EH (cell line): ENCODE measurements at places on chromosomes 5 and 9.

- DNase-seq = no peak
These were observed 547.3 kb upstream of the C9orf72 start for GRCh38 chr9:28120626-28121025.

DNA sequence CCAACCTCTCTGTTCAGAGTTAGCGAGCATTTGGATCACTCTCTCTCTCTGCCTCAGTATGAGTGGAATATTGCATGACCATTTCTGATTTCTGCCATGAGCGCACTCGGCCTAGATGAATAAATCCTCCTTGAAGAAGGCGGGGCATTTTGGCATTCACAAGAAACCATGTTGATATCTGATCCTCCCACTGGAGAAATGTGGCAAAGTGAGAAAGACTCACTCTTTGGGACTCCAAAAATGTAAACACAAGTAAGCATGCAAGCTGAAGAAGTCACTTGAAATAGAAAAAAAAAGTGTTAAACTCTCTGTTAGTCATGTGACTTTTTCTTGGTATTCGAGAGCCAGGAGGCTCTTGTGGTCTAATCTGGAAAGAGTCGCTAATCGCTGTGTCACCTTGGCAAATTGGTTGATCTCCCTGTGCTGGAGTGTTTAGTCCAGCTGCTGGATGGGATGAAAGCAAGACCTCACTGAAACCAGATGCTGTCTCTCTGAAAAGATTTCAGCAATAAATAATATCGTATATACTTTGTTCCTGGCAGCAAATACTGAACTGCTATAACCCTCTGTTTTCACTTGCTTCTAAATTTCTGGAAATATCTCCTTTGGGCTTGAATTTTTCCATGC lies 95.5 kb downstream of the GHR start:
- peak; percentile 1 for DNase-seq

- DNase-seq = no peak
These were observed 192.9 kb upstream of the CCNH start for GRCh38 chr5:87605663-87606062.

- no peak for DNase-seq
These were observed 47.7 kb downstream of the CAMK4 start for GRCh38 chr5:111271885-111272284.

DNA sequence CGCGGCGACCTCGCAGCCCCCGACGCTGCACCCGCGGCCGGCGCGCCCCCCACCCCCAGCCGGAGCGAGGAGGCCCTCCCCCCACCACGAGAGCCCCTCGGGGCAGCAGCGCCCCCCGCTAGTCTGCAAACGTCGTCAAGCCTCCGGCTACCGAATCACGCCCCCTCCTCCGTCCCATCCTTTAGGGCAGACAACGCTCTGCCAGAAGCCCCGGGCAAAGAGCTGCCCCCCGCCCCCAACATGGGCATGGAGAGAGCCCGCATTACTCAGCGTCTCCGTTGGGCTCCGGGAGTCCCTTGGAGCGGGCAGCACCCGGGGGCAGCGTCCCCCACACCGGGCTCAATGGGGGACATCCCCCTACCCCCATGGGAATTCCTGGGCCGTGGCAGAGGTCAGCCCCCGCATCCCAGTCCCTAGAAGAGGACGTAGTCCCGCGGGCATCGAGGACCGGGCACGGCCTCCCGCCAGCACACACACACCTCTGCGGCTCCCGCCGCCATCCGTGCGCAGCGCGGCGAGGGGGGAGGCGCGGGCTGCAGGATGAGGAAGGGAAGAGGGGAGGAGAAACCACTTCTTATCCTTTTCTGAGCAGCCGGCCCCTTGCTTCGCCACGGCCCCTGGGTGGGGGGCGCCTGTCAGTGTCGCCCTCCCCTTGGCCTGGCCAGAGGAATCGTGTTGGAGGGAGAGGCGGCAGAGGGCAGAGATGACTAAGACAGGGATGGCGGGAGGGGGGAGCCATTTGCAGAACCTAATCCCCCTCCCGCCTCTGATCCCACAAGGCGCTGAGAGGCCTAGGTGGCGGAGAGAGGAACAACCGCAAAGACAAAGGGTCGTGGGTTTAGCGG lies 750 bp downstream of the DNM1 start:
- peak; percentile 62 for DNase-seq

DNA sequence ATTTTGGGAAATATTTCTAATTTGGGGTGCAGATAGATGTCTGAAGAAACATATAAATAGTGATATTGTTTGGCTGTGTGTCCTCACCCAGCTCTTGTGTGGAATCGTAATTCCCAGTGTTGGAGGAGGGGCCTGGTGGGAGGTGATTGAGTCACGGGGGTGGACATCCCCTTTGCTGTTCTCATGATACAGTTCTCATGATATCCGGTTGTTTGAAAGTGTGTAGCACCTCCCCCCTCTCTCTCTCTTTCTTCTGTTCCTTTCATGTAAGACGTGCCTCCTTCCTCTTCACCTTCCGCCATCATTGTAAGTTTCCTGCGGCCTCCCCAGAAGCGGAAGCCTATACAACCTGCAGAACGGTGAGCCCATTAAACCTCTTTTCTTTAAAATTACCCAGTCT lies 11.4 kb upstream of the ADAMTS16 start:
- no peak for DNase-seq

DNA sequence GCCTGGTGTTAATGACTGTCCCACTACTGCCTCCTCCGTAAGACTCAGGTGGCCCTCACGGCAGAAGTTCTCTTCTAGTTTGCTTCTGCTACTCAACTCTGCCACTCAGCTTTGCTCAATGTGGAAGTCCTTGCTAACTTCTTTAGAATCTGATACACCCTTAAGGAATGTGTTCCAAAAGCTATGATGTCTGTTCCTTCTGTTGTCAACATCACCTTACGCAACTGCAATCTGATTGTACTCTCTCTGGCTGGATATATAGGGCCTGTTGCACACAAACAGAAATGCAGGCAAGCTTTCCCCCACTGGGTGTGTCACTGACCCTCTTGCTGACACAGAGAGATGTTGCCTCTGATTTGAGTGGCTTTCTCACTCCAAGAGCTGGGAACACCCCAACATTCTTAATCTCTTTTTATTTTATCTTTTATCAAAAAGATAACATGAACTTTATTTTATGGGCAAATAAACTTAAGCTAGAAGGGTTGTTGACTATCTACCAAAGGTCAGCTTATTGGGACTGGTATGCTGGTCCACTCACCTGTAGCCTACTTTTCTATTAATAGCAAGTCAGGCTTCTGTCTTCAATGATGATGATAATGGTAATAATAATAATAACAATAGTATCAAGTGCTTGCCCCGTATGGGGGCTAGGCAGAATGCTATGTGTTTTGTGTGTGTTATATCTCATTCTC lies 25.2 kb downstream of the TMEM252 start:
- DNase-seq = peak; percentile 65

GRCh38 chr9:130327070-130327780 lies 61.7 kb downstream of the HMCN2 start:
- no peak for DNase-seq

DNA sequence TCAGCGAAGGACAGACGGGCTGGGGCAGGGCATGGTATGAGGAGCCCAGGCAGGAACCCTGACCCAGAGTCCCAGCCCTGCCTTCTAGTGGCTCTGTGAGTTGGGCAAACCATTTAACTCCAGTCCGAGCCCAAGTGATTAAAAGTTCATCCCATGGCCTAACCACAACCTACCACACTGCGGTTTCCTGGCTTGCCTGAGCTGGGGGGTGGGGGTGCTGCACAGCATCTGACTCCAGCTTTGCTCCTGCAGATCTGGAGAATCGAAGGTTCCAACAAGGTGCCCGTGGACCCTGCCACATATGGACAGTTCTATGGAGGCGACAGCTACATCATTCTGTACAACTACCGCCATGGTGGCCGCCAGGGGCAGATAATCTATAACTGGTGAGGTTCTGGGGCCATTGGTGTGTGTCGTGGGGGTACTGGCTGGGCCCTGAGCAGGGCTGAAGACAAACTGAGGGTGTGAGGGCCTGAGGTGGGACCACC lies 49.0 kb downstream of the STOM start:
- peak; percentile 32 for DNase-seq

GRCh38 chr9:114030364-114030763 lies 47.7 kb downstream of the AMBP start:
- DNase-seq = no peak

- no peak for DNase-seq
These were observed 20.2 kb downstream of the SLC12A7 start for GRCh38 chr5:1091632-1092031.

GRCh38 chr5:74166064-74166463 lies 474.5 kb downstream of the ENC1 start:
- DNase-seq = peak; percentile 71

- no peak for DNase-seq
These were observed 382.6 kb downstream of the DMRTA1 start for GRCh38 chr9:22829236-22829635.

DNA sequence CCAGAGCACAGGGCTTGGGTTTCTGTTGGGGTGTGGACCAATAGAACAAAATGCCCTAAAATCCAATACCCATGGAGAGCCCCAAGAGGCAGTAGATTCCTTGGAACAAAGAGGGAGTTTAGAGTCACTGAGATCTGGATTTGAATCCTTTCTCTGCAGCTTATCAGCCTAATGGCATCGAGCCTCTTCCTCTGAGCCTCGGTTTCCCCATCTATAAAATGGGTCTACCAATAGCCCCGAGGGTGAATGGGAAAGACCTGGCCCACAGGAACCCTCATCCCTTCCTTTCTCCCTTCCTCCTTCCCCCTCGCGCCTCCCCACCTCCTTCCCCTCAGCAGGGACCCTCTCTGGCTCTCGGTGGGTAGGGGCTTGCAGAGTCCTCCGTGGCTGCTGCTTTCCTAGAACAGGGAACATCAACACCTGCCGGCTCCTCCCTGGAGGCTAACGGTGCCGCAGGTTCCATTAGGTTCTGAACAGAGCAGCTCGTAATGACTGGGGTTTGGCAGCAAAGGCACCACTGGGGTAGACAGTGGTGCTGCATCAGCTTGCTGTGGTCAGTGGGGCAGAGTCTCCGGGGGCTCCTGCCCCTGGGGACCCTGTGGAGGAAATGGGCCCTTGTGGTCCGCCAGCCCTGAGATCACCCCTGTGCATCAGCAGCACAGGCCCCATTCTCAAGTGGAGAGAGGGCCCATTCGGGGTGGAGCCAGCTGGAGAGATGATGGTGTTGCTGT lies 40.3 kb downstream of the NEK6 start:
- DNase-seq = no peak

DNA sequence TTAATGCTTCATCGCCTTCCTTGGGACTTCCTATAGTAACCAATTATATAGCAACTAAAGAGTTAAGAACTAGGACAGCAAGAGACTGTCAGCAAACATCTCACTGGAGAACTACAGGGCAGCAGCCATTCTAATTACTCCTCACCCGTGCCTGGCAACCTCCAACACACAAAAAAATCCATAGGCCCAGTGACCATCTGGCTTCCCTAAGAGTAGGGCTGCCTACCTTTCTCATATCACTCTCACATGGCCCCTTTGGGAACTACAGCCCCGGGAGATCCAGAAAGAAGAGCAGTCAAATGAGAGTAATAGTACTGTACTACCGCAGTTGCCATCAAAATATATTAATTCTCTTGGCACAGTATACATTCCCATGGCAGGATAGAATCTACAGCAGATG lies 5.7 kb downstream of the DCAF10 start:
- no peak for DNase-seq

GRCh38 chr9:109475526-109475925 lies 22.6 kb downstream of the PTPN3 start:
- DNase-seq = no peak

- DNase-seq = no peak
These were observed 102.3 kb downstream of the GLIS3 start for GRCh38 chr9:4197548-4197947.

DNA sequence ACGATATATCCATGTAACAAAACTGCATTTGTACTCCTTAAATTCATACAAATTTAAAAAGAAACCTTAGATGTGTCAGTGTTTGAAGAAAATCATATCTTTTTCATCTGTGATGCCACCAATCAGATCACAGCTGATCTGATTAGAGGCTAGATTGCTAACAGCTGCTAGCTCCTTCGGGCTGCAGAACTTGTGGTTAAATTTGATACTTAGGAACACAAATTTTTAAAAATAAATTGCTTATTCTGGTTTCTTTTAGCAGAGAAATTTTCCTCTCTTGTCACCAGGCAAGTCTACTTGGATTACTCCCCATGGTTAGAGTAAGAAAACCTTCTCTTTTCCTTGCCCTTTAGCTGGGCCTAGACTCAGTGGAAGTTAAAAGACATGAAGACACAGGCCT lies 94.6 kb upstream of the RANBP6 start:
- no peak for DNase-seq

DNA sequence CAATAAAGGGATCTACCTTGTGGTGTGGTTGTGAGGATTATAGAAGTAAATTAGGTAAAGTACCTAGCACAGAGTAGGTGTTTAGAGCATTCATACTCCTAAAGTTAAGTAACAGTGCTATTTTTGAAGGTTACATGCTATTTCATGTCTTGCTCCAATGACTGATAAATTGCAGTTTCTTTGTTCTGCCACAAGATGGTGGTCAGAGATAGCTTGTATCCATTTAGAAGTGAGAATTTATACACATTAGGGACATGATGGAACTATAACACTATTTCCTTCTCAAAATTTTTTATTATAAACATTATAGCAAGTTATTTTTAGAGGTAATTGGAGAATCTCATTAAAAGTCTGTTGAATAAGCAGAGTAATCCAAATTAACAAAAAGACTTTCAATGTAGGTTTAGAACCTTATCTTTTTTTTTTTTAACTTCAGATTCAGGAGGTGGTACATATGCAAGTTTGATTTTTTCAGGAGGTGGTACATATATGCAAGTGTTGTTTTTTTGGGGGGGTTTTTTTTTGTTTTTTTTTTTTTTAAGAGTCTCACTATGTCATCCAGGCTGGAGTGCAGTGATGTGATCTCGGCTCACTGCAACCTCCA lies 17.1 kb downstream of the MTREX start:
- DNase-seq = peak; percentile 61

GRCh38 chr5:137923856-137924255 lies 34.6 kb downstream of the PKD2L2 start:
- peak; percentile 57 for DNase-seq

GRCh38 chr9:127177665-127178265 lies 55.3 kb upstream of the ANGPTL2 start:
- no peak for DNase-seq

GRCh38 chr9:80417211-80417773 lies 845.5 kb downstream of the TLE4 start:
- DNase-seq = no peak

DNA sequence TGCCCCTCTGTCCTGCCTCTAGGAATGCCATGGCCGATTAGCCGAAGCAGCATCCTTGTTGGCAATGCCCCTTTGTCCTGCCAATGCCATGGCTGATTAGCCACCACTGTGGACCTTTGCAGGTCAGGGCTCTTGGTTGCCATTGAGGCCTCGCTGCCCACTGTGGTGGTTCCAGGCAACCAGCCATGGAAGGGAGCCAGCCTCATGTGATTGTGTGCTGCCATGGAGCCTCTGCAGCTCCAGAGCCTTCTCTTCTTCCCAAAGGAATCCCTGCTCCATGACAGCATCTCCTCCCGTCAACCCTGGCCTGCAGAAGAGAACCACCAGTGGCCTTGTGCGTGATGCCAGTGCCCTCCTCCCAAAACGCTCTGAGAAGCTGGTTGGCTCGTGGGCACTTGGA lies 187.0 kb downstream of the CACNA1B start:
- no peak for DNase-seq

GRCh38 chr9:79357616-79358015 lies 214.1 kb upstream of the TLE4 start:
- no peak for DNase-seq
